ENCODE measurements at places on chromosomes 6 and 20.
A peak's percentile ranks its signal among the peaks of the same experiment; 100 is the strongest.

GRCh38 chr6:97677626-97678025 lies 394.6 kb upstream of the MMS22L start:
- DNase-seq, result no peak

DNA sequence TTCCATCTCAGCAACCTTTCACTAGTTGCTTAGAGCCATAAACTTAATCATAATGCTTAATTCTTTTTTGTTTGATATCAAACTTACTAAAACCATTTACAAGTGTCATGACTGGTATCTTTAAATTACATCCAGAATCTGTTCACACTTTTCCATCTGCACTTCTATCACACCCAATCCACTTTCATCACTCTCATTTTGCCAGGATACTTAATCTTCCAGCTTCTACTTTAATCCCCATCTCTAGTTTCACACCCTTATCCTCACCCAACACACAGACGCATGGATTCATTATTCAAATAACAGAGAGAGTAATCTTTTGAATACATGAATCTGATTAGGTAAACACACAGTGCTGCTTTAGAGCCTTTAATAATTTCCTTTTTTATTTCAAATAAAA lies 828.4 kb downstream of the HACE1 start:
- no peak for DNase-seq

DNA sequence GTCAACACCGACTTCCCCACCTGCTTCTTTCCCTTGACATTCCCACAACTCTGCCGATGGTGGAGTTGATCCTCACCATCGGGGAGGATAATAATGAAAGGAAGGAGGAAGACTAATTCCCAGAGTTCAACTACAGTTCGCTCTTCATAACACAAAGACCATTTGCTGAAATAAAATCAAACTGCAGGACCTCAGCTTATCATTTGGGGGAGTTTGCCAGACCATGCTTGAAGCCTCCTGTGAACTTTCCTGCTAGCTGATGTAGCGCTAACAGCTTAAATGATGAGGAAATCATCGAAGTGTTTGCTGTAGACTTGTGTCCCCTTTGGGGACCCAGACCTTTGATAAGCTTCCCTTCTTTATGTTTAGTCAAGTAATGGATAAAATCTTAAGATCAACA lies 26.2 kb downstream of the PROKR2 start:
- no peak for DNase-seq

GRCh38 chr6:11575408-11576033 lies 38.0 kb downstream of the TMEM170B start:
- DNase-seq, result peak; percentile 7

DNA sequence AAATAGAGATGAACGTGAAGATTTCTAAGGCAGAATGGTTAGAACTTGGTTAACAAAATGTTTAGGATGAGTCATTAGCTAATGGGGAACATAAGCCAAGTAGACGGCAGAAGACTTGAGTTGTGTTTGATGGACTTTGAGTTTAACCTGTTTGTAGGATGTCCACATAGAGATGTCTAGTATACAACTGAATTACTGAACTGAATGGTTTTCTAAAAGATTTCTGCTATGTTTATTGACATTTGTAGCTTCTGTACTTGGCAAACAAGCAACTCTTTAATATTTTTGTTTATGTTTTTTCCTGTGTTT lies 54.5 kb upstream of the DYNLRB1 start:
- DNase-seq, result no peak

GRCh38 chr6:27209659-27210269 lies 37.7 kb upstream of the PRSS16 start:
- DNase-seq, result no peak

DNA sequence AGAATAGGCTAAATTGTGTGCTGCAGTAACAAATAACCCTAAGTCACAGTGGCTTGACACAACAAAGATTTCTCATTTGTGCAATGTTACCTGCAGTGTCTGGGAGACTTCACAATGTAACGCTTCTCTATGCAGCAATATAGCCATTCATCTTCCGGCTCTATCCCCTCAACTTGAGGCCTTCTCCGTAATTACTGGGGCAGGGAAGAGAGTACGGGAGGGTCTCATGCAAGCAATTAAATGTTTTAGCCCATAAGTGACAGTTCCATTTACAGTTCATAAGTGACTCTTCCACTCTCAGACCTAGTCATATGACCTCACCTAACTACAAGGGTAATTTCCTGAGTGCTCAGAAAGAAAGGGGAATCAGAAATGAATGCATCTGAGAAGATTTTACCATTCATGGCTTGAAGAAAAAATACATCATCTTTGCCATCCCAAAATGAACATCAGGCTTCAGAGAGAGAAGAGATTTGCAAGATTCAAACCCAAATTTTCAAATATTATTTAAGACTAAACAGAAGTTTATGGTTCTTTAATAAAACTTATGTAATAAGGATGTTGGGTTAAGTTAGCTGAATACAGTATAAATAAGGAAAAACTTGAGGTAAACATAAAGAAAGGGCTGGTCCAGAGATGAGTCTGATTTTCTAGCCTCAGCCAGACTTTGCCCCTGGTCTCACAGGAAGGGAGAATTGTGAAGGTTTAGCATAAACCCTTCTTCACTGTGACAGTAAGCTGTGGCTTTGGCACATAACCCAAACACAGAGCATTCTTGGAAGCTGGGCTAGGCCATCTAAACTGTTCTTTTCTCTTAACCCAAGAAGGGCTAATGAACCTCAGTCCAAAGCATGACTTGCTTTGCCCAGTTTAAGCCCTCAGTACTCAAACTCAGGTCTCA lies 13.3 kb downstream of the GPR6 start:
- no peak for DNase-seq

DNA sequence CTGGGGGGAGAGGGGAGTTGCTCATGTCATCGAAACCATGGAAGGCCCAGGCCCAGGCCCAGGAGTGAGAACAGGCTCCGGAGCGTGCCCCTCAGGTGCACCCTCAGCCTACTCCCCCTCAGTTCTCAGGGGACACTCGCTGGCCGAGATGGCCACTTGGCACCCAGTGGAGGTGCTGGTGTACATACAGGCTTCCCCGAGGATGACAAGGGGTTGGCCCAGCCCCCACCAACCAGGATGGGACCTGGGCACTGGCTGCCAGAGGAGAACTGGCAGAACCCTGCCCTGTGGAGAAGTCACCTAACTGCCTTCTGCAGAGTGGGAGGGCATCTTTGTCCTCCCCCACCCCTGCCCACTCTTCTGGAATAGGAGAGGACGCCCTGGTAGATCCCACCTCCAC lies 9.5 kb downstream of the NKX2-2 start:
- DNase-seq, result no peak

DNA sequence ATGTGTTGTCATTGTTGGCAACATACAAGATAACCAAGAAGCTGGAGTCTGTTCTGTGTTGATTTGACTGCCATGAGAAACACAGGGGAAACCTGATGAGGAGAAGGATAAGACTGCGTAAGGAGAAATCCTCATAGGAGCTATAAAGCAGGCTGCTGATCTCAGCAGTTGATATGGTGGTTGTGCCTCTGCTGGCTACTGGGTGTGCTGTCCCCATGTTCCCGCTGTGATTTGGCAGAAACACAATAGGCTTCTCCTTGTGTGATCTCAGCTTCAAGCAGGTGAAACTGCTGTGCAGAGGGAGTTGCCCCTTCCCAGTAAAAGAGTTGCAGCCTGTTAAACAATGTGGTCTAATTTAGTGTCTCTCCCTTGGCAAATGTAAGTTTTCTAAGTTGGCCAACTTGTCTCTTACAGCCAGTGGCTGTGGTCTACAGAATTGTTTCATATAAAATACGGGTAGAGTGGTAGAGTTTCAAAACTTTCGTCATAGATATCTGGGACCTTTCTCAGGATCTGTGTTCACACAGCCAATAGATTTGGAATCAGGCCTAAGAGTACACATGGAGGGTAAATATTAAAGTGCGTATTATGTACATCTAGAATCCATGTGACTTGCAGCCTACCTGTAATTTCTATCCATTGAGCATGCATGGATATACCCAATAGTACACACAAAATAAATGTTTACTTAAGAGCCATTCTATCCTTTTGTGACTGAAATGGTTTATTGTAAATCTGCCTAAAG lies 78.4 kb downstream of the RNF144B start:
- peak; percentile 31 for DNase-seq

DNA sequence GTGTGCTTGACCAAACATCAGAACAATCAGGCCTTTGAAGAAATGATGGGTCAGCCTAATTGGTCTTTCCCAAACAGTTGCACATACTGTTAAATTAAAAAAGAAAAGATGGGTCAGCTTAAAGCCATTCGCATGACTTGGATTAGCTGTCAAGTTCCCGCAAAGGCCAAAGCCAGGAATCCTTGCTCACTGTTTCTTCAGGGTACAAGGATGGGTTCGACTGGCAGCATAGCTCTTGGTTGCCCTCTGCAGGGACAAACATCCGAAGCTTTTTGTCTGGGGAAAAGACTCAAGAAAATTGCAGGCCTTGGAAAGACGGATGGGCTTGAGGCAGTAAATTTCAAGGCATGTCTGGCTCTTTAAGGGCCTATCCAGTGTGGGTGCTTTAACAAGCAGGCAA lies 168.0 kb downstream of the HDGFL1 start:
- no peak for DNase-seq

- DNase-seq, result no peak
These were observed 92.0 kb upstream of the SCP2D1 start for GRCh38 chr20:18721551-18722115.

- DNase-seq, result no peak
These were observed 46.3 kb downstream of the HBS1L start for GRCh38 chr6:135008072-135008940.

DNA sequence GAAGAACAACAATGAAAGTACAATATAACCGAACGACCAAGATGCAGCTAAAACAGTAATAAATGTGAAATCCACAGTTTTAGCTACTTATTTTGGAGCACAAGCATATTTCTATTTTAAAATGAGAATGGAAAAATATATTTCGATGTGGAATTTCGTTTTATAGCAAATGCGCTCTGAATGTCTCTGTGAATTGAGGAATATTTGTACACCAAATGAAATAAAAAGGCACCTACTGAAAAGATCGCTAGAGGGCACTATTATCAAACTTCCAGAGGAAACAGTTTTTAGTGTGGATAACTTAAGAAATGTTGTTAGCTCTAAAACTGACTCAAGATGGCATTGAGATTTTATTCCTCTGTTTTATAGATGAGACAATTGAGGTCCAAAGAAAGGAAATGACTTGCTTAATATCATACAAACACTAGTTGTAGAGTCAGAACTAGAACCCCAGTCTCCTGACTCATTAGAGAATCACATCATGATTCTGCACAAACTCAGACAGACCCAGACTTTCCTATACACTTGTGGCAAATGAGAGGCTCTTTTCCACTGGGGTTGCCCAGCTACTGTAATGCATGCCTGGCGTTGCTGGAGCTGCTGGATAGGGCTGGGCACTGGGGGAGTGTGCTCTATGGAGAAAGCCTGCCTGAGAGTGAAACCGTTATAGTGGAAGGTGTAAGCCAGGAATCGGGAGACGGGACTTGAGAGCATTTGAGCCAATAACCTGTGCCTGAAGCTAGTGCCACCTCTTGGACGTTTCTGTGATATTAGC lies 51.9 kb downstream of the GCLC start:
- DNase-seq, result peak; percentile 29

GRCh38 chr6:16361861-16362260 lies 123.5 kb downstream of the GMPR start:
- DNase-seq, result no peak

DNA sequence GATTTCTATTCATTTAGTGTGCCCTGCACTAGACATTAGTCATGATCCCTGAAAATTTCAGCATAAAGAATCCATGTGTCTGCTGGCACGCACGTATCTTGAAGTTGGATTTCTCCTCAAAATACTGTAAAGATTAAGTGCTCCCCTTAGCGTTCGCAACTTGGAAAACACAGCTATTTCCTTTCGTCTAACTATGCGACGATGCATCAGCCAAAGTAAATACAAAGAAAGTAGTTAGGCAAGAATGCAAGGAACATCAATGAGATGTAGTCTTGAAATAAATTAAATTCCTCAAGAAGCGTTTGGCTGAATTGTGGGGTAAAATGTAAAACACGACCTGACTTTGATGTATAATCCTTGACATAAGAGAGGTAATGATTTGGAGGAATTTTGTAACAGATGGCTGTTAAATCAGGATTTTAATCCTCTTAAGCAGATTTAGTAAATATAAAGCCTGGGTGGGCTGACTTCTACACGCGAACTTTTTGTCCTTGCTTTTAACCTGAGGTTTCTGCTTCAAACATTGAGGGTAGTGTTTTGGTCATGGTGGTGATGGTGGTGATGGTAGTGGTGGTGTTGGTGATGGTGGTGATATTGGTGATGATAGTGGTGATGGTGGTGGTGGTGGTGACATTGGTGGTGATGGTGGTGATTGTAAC lies 88.2 kb downstream of the FOXF2 start:
- DNase-seq, result no peak

DNA sequence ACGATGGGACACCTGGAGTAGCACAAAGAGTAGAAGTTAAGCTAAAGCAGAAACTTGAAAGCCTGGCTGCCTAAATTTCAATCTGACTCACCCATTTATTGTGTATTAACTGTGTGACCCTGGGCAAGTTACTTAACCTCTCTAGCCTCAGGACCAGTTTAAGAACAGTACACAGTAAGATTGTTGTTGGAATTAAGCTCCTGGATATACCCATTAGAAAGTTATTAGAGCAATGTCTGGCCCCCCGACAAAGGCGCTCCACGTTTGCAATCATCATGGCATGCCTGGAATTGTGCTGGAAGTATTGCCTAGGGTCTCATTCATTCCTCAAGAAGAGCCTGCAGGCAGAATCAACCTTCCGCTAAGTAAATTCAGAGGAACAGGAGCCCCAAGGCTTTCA lies 1.4 kb downstream of the SDC4 start:
- no peak for DNase-seq

GRCh38 chr6:46254946-46255345 lies 84.2 kb upstream of the ENPP5 start:
- DNase-seq, result no peak

DNA sequence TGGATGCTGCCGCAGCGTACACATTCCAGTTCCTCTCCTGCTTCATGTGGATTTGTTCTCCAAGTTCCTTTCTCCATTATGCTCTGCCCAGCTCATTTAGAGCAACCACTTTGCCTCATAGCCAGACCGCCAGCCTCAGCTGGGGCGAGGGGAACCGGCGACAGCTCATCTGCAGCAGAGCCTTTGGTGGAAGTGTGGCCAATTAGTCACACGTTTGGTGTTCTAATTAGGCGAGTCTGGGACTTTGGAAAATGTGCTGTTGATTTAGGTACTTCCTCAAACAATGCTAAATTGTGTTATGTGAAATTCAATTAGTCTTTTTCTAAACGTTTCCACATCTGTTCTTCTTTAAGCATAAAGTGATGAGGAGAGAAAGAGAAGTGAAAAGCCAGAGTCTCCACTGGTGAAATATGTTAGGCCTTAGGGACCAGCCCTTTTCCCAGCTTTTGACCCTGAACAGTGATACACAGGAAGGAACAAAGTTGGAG lies 217.9 kb downstream of the TBX18 start:
- no peak for DNase-seq

DNA sequence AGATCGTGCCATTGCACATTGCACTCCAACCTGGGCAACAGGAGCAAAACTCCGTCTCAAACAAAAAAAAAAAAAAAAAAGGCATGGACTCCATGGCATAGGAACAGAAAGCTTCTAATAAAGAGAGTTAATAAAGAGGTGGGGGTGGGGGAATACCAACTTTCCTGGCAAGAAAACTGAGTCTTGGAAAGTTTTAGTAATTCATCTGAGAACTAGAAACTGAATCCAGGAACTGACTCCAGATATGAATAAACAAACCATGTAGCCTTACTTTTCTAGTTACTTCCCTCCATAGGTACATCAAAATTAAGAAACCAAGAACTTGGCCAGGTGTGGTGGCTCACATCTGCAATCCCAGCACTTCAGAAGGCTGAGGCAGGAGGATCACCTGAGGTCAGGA lies 38.5 kb downstream of the PTPRT start:
- DNase-seq, result no peak

Data from NCI-H774 (cell line).